ENCODE measurements at places on chromosomes 2 and 18. TPM values are rescaled to one million over a fixed set of nuclear protein-coding genes. Genes with fewer than 3 reads are reported as not detected.
A peak's percentile ranks its signal among the peaks of the same experiment; 100 is the strongest.

CD302 gene
- total RNA-seq: 4.6 TPM

GRCh38 chr2:55846426-55846825 lies 77.2 kb downstream of the EFEMP1 start:
- no peak for DNase-seq

CHRNA1 gene
- 134 TPM for total RNA-seq

GRCh38 chr2:232315049-232315922 lies 63.3 kb upstream of the ALPP start:
- peak; percentile 87 for DNase-seq

GRCh38 chr2:159728629-159729028 lies 16.3 kb downstream of the MARCHF7 start:
- DNase-seq: no peak

- no peak for DNase-seq
These were observed 79.4 kb downstream of the TMEM182 start for GRCh38 chr2:102841107-102841840.

GRCh38 chr18:70371908-70372307 lies 83.1 kb downstream of the SOCS6 start:
- no peak for DNase-seq

DNA sequence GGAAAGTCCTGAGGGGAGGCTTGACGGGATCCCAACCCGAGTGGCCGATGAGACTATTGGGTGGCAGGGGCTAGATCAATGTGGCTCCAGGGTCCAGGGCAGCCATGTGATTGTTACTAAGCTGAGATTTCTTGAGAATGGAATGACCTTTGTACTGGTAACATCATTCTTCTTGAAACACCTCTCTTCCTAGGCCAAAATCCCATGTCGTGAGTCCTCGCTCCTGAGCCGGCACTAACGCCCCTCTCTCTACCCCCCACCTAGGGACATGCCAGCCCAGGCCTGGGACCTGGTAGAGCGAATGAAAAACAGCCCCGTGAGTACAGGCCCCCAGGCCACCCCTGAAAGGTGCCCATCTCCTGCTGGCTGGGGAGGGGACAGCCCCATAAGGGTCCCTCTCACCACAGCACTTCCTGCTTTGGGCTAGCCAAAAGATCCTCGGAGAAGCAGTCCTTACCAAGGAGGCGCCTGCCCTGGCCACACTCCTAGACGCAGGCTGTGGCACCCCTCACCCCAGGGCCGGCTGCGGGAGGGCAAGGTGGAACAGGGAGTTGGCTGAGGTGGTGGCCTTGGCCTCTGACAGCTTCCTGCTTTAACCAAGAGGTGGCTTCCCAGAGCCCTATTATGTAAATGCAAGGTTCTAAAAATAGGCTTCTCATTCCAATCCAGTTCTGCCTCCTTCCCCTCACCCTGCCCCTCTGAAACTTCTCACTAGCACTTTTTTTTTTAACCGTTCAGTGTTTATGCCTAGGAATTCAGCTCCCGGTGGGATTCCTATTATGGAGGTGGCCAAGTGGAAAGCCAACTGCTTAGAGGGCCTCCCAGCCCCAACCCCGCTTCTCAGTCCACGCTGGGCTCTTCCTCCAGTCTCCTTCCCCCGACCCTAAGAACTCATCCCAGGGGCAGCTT lies 126.6 kb upstream of the PPP1CB start:
- peak; percentile 85 for DNase-seq

DNA sequence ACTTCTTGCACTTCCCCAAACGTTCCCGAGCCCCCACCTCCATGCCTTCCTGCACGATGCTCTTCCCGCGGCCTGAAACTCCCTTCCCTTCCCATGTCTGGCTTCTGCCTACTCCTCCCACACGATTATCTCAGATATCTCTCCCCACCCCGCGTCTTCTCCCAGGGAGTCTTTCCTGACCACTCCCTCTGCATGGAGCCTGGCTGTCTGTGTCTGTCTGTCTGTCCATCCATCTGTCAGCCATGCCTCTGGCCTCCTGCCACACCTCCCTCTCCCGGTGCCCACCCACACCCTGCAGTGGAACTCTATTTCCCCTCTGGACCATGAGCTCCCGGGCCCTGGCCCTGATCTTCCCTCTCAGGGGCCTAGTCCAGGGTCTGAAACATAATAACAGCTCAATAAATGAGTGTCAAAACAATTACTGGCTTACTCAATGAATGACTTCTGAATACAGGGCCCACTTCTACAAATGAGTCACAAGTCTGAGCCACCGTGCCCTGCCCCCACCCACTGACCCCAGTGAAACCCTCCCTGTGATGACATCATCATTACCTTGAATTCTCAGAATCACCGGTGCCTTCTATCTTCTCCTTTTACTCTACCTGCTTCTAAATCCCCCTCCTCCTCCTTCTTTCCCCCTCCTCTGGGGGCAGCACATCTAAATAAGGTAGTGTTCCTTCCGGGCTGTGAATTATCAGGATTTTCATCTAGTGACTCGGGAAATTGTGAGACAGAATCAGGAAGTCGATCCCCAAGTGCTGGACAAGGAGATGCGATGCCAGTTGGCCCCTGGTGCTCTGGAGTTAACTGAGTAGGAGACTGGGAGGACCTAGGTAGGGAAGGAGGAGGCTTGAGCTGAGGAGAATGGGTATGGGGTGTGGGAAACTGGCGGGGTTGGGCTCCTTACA lies 46.1 kb upstream of the PLB1 start:
- no peak for DNase-seq

MAL gene
- total RNA-seq: 0.53 TPM

DNA sequence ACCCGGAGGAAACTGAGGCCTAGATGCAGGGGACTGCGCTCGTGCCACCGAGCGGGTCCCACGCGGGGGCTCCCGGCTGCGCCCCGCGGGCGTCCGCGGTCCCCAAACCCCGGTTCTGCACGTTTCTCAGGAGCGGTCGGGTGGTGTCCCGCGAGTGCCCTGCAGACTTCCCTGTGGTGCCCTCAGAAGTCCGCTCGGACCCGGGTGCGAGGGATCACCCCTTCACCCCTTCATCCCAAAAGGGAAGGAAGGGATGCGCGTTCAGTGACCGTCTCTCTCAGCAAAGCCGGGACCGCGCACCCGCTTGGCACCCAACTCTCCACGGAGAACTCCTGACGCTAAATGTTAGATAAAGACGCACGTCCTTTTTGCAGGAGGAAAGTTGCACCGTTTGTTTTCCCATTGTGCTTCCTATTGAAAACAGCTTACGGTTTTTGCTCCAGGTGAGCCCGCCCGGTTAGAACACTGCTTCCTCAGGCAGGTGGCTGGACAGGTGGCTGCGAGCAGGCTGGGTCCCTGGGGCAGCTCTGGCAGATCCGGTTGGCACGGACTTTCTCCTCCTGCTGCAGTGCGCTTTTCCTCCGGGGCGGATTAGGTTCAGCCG lies 779 bp downstream of the DGKD start:
- no peak for DNase-seq

- DNase-seq: no peak
These were observed 151.6 kb downstream of the CSRNP3 start for GRCh38 chr2:165621086-165621560.

GRCh38 chr2:99520813-99521212 lies 31.0 kb upstream of the REV1 start:
- no peak for DNase-seq

GAD1 gene
- total RNA-seq: not detected

DNA sequence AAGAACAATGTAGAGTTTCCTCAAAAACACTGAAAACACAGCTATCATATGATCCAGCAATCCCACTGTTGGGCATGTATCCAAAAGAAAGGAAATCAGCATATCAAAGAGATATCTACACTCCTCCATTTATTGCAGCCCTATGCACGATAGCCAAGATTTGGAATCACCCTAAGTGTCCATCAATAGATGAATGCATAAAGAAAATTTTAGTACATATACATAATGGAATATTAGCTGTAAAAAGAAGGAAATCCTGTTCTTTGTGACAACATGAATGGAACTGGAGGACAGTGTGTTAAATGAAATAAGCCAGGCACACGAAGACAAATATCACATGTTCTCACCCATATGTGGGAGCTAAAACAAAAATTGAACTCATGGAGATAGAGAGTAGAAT lies 114.5 kb upstream of the FN1 start:
- no peak for DNase-seq

DNA sequence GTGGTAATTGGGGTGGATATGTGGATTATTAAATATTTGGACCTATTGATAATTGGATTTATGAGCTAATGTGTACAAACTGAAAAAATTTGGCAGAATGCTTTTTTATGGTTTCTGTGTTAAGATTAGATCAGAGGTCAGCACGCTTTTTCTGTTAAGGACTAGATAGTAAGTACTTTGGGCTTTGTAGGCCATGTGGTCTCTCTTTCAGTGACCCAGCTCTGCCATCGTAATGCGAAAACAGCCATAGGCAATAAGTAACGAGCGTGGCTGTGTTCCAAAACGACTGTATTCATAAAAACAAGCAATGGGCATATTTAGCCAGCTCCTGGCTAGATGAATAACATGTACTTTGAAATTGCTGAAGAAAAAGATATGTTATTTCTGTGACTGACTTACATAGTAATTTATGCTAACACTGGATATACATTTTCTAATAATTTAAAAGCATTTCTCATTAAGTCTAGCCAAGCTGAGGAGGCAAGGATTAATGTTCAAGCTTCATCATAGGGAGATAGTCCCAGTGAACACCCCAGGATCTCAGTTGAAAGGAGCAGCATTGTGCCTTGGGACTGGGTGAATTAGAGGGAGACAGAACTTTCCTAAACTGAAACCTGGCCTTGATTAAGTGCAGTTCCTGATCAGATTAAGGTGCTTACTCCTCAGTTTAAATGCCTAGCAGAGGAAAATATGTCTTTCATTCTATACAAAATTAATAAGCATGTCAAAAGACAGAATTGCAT lies 20.0 kb downstream of the CCDC138 start:
- no peak for DNase-seq

IL36B gene
- not detected for total RNA-seq

DNA sequence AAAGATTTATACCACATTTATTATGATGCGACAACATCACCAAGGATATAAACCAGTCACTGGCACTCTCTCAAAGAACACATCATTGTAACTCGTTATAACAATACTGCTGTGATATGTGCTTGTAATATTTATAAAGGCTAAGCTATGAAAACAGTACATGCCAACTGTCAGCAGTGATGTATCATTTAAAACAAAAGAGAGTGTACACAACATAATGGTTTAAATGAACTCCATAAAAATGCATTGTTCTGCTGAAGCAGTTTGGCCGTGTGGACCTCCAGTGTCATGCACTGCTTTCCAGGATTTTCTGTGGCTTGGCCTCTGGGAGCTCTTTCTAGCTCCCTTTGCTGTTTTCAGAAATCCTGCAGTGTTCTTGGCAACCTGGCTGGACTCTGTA lies 215.6 kb downstream of the MTX2 start:
- DNase-seq: no peak

HOXD10 gene
- not detected for total RNA-seq

CCBE1 gene
- total RNA-seq: not detected

GRCh38 chr2:3108710-3109702 lies 268.6 kb downstream of the EIPR1 start:
- peak; percentile 46 for DNase-seq

DNA sequence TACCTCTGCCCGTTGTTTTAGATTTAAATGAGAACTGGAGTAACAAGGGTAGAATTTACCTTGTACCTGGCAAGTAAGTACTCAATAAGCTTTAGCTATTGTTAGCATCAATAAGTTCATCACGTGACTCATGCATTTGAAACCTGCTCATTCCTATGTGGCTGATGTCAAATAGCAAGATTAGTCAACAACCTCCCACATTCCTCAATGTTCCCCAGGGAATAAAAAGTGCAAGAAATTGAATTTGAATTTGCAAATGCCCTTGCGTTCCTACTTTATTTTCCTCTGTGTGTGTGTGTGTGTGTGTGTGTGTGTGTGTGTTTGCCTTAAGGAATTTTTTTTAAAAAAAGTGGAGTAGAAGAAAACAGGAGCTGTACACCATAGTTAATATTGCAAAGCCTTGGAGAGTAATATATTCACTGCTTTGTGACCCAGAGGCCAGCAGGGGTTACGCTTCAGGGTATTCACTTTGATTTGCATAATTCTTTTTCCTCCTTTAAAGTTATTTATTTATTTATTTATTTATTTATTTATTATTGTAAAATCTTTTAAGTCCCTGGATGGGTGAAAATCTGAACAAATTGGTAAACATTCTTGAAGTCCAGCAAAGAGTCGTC lies 43.9 kb upstream of the DNAH7 start:
- DNase-seq: no peak

SAG gene
- total RNA-seq: not detected

CDCA7 gene
- total RNA-seq: 9.2 TPM

DNA sequence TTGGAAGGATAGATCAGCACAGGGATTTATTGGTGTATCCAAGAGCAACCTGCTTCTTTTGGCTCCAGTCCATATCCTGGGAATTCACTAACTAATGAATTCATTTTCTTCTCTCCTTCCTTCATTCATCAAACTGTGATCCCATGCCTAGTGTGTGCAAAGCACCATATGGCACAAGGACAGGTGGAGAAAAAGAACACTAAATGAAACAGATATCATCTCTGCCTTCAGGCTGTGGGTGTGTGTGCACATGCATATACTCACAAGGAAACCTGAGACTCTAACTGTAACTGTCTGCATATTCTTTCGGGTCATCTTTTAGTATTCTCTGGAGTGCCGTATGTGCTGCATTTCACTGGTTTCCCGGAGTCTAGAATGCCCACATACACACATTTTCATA lies 20.2 kb downstream of the TNP1 start:
- no peak for DNase-seq

SPATA3 gene
- not detected for total RNA-seq

SERPINB11 gene
- total RNA-seq: not detected

Data from psoas muscle (tissue), 8 donors.